Myometrial cell (primary cell): ENCODE measurements at places on chromosomes 7 and 10. TPM values are rescaled to one million over a fixed set of nuclear protein-coding genes. Genes with fewer than 3 reads are reported as not detected.

Gene LBX1
- total RNA-seq, result not detected in 2 replicates

Gene TMEM139
- not detected in 2 replicates for total RNA-seq

Gene FAM237B
- not detected in 2 replicates for total RNA-seq

Gene NPFFR1
- not detected in 2 replicates for total RNA-seq

Gene OR6V1
- total RNA-seq, result not detected in 2 replicates

Gene DYNC1I1
- total RNA-seq, result 0.71 and 0.86 TPM in 2 replicates

Gene MNX1
- not detected in 2 replicates for total RNA-seq

Gene EN2
- total RNA-seq, result not detected in 2 replicates

Gene VWC2
- total RNA-seq, result not detected in 2 replicates

Gene HSPA12A
- total RNA-seq, result 8.6 and 12.4 TPM in 2 replicates

Gene BMPER
- total RNA-seq, result under 0.01 and 0.35 TPM in 2 replicates

Gene MYPN
- total RNA-seq, result 11.0 and 12.9 TPM in 2 replicates

Gene LIPN
- total RNA-seq, result not detected in 2 replicates

Gene UCMA
- not detected in 2 replicates for total RNA-seq

Gene PLEKHS1
- not detected in 2 replicates for total RNA-seq

Gene NAT16
- not detected in 2 replicates for total RNA-seq

Gene ERLIN1
- total RNA-seq, result 28.3 and 39.2 TPM in 2 replicates

Gene PCLO
- 1.1 and 2.9 TPM in 2 replicates for total RNA-seq

Gene CREM
- total RNA-seq, result 40.6 and 45.0 TPM in 2 replicates

Gene GRID1
- not detected in 2 replicates for total RNA-seq

Gene GTF2IRD2
- 0.58 and 2.3 TPM in 2 replicates for total RNA-seq

Gene SUN1
- total RNA-seq, result 89.7 and 118 TPM in 2 replicates

Gene SPAM1
- total RNA-seq, result not detected in 2 replicates

Gene WAC
- 44.4 and 57.6 TPM in 2 replicates for total RNA-seq

Gene CAV2
- total RNA-seq, result 169 and 192 TPM in 2 replicates

Gene ZNF33B
- total RNA-seq, result 1.4 and 2.8 TPM in 2 replicates

Gene TMEM236
- not detected in 2 replicates for total RNA-seq

Gene SPDYE11
- not detected in 2 replicates for total RNA-seq

Gene ADRA2A
- total RNA-seq, result not detected in 2 replicates

Gene SDK1
- 0.89 and 2.0 TPM in 2 replicates for total RNA-seq

Gene SORCS3
- not detected in 2 replicates for total RNA-seq

Gene DRGX
- not detected in 2 replicates for total RNA-seq

Gene UBTD1
- total RNA-seq, result 25.9 and 29.1 TPM in 2 replicates

Gene CRYGN
- not detected in 2 replicates for total RNA-seq

Gene SPDYE1
- not detected in 2 replicates for total RNA-seq

Gene LIPF
- not detected in 2 replicates for total RNA-seq

Gene NKX2-3
- not detected in 2 replicates for total RNA-seq

Gene GPNMB
- total RNA-seq, result 19.6 and 23.2 TPM in 2 replicates

Gene TMEM270
- not detected in 2 replicates for total RNA-seq

Gene MGAM2
- not detected in 2 replicates for total RNA-seq

Gene LRRD1
- not detected in 2 replicates for total RNA-seq

Gene RBP3
- total RNA-seq, result under 0.01 TPM in 1 of 2 replicates, not detected in the other

Gene RNF32
- total RNA-seq, result 0.29 and 2.8 TPM in 2 replicates

Gene GRM3
- not detected in 2 replicates for total RNA-seq

Gene ZNF277
- 18.2 and 25.5 TPM in 2 replicates for total RNA-seq

Gene ARHGAP22
- total RNA-seq, result 27.6 and 33.2 TPM in 2 replicates

Gene OGDH
- 113 and 126 TPM in 2 replicates for total RNA-seq

Gene SPACDR
- total RNA-seq, result 0.86 TPM in 1 of 2 replicates, not detected in the other

Gene ANXA8
- 1.8 and 5.5 TPM in 2 replicates for total RNA-seq

Gene EIF5AL1
- 0.29 and 0.53 TPM in 2 replicates for total RNA-seq

Gene GHRHR
- not detected in 2 replicates for total RNA-seq
